ENCODE measurements at places on chromosomes 16 and 17.

- DNase-seq, result no peak
These were observed 56.9 kb downstream of the TRIM37 start for GRCh38 chr17:59049798-59050197.

DNA sequence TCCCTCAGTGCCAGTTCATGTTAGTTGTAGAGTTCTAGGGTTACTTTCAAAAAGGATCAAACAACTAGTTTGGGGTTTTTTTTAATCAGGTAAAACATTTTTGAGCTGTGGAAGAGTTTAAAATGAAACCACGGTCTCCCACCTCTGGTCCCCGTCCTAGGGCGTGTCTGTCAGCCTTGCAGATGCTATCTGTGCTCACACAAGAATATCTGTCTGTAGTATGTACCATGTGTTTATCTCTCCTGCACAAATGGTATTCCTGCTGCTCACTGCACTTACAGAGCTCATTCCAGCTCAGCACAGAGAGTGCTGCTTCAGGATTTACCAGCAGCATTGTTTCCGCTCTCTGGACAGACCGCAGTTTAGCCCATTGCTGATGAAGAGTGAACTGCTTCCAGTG is 38.9 kb downstream of the UBN1 start:
- no peak for DNase-seq

DNA sequence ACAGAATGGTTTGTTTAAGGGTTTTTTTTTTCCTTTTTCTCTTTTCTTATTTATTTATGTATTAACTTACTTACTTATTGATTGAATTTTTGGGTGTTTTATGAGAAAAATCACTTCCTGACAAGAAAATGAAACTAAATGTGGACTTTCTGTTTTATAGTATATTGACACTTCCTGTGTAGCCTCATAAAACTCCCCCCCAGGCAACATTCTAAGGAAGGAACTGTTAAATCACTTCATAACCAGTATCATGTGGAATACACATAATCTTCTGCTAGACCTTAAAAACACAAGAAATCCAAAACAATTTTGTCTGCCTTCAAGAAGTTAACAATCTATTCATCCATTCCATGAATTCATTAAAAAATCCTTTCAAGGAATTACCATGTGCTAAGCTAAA is 164.1 kb upstream of the TOM1L1 start:
- no peak for DNase-seq

DNA sequence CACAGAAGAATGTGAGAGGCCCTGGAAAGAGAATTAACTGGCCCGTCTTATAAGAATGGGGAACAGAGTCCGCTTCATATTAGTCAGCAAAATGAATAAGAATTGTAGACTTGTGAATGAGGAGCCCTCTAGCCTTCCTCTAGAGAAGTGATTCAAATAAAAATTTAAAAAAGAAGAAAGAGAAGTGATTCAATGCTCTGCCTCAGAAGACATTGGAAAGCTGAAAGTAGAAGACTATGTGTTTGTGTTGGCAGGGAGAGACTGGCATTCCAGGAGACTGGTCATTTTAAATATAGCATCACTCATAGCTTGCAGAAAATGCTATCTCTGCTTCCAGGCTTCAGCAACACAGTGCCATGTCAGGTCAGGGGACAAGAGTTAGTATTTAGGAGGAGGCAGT is 190.6 kb upstream of the HS3ST3A1 start:
- DNase-seq, result no peak

DNA sequence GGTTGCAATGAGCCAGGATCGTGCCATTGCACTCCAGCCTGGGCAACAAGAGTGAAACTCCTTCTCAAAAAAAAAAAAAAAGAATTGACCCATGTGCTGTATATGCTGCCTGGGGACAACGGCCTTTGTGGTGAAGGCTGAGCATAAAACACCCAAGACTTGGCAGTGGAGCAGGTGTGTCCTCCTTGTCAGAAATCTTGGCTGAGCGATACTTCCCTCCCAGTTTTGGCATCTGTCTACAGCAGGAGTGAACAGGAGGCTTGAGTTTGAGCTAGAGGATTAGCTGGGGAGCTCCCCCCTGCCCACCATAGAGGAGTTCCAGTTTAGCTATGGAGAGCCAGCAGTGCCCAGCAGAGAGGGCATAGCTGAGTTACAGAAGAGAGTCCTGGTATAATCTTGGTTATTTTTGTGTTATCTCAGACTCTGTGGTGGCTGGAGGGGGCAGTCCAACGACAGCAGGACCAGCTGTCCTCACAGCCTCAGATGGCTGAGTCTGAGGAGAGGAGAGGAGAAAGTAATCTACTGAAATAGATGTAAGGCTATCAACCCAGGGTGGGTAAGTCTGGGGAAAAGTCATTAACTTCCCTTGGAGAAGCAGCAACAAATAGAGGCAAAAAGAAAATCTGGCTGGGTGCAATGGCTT is 18.4 kb downstream of the SP2 start:
- DNase-seq, result no peak

GRCh38 chr16:87358696-87359095 is 24.9 kb downstream of the FBXO31 start:
- no peak for DNase-seq

- DNase-seq, result no peak
These were observed 5.9 kb upstream of the MYO15A start for GRCh38 chr17:18102640-18103039.
